ENCODE measurements at places on chromosomes 4 and X. TPM values are rescaled to one million over a fixed set of nuclear protein-coding genes. Genes with fewer than 3 reads are reported as not detected.

DNA sequence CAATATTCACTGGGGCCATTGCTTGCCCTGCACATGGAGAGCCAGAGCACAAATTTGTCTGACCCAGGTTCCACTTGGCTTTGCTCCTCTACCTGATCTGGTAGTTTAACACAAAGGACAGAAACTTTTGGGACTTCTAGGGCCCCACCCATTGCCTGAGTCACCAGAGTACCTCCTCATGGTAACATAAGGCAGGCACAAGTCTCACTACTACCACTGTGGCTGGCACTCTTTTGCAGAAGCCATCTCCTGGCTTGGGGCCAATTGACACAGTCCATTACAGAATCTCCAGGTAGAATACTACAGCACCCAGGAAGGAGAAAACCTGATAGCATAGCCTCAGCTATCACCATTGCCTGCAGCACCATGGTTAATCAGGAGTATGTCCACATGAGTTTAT lies 52.6 kb upstream of the NAP1L2 start:
- DNase-seq, result no peak

DNA sequence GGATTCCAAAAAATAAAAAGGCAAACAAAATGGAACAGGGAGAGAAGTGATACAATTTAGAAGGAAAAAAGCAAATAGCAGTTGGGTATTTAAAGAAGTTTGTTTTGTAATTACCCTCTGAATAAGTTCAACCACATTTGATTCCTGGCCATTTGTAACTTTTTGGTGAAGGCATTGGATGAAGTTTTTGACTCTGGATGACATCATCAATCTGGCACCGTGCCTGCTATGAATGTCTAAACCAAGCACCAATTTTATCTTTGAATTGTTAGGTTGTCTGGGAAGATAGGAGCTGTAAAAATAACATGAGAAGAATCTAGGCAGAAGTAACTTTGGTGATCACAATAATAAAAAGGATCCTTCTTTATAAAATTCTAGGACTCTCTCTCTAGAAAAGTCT lies 29.5 kb downstream of the TMPRSS11A start:
- DNase-seq, result no peak

- DNase-seq, result no peak
Observed at GRCh38 chr4:153170407-153170806, 33.8 kb upstream of the TRIM2 start.

DNA sequence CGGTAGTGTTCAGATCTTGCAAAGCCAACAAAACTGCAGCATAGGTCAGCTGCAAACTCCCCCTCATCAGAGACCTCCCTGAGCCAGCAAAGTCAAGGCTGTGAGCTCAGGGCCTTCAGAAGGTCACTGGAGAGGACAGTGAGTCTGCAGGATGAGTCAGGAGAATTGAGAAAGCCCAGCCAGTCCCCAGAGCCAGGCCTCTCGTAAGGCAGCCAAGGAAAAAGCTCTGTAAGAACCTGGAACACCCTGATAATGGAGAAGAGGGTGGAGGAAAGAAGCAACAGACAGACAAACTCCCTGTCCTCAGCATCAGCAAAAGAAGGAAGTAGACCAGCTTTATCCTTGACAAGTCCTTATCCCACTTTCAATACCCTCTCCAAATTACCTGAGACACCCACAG lies 33.0 kb downstream of the GRIA3 start:
- DNase-seq, result no peak

GRCh38 chr4:138177278-138177968 lies 64.7 kb downstream of the SLC7A11 start:
- no peak for DNase-seq

GRCh38 chr4:147913137-147913536 lies 181.2 kb downstream of the ARHGAP10 start:
- no peak for DNase-seq

The PFKFB1 gene
- not detected for total RNA-seq
